Stimulated activated CD4-positive, alpha-beta T cell treated with anti-CD3 and anti-CD28 coated beads, Interleukin-2, amount 100 ng/mL, for 48 hours (primary cell): ENCODE measurements at places on chromosomes 3 and 15.

DNA sequence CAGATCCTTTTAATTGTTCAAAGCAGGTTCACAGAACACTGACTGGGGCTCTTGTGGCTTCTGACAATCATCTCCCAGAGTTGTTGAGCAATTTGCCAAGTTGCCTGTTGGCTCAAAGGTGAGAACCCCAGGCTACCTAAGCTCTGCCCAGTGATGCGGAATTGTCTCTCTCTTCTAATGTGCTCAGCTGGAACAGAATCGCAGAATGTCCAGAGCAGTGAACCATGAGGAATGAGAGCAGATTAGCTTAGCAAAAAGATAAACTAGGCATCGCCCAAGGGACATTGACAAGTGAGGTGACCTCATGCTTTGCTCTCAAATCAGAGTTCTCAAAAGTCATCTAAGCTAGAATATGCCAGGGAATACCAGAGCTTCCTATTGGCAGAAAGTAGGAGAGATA is 148.1 kb downstream of the WDR76 start:
- DNase-seq: no peak

DNA sequence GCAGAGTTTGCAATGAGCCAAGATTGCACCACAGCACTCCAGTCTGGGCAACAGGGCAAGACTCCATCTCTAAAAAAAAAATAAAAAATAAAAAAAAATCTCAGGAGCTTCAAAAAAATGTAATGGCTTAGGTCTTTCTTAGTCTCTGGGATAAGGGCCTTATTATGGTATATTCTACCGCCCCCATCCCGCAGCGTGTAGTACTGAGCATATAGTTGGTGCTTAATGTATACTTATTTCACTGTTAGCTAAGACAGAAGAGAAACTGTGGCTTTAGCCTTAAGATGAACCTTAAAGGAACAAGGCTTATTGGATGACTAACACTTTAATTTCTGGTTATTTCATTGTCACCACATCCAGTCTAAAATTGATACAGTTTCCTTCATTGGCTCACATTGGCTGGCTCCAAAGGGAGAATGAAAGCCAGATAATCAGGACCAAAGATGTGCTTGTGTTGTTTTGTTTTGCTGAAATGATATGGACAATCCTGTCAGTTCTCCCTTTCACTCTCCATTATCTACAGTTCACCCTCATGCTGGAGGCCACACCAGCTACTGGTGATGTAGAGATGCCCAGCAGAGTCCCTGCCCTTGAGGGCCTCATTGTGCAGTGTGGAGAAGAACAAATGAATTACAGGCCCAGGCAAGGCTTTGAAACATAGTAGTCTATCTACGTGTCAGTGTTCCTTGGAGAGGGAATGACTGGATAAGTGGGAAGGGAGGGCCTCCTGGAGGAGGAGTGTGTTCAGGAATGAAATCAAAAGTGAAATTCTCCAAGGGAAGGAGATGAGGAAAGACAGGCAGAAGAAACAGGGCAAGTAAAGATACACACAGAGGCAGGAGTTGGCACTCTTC is 17.4 kb upstream of the RAF1 start:
- no peak for DNase-seq

DNA sequence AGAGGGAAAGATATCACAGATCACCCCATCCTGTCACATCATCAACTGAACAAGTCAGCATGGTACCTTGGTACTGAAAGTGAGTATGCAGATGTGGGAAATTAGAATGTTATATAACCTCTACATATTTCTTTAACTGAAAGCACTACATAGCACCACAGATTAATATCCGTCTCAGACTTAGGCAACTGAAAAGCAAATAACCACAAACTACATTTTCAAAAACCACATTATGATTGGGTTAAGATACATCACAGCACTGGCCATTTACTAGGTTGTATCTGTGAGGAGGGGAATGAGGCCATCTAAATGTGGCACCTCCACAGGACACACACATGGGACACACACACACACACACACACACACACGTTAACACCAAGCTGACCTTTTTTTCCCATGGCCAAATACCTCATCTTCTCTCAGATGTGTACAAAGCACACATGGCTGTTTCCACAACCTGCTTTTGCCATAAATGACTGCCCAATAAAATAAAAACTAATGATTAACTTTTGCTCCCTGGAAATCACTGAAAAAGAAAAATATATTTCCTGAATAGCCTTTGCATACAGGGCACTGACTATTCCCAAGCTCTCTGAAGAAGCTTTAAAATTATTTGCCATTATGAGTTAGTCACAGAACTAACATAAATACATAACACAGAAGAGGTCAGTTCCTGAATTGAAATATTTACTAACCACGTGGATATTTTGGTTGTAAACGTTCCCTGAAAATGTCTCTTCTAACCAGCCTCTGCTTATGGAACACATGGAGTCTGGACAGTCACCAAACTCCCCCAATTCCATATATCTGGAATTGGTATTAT is 60.1 kb downstream of the SUMF1 start:
- DNase-seq: no peak

GRCh38 chr3:73773233-73773632 is 148.5 kb upstream of the PDZRN3 start:
- no peak for DNase-seq

DNA sequence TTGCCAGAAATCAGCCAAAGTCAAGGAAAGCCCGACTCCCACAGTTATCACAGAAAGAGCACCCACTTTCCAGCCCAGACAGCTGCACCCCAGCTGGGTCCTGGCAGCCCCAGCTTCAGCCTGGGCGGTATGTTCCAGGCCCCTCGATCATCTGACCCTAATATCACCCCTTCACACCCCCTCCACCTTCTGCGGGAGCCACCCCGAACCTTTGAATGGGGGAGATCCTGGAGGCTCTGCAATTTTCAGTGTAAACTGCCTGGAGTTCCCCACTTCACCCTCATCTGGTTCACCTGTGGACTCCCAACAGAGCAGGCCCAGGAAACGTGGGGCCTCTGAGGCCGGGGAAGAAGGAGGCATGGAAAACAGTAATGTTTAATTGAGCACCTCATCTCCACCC is 5.9 kb downstream of the PRSS50 start:
- no peak for DNase-seq

DNA sequence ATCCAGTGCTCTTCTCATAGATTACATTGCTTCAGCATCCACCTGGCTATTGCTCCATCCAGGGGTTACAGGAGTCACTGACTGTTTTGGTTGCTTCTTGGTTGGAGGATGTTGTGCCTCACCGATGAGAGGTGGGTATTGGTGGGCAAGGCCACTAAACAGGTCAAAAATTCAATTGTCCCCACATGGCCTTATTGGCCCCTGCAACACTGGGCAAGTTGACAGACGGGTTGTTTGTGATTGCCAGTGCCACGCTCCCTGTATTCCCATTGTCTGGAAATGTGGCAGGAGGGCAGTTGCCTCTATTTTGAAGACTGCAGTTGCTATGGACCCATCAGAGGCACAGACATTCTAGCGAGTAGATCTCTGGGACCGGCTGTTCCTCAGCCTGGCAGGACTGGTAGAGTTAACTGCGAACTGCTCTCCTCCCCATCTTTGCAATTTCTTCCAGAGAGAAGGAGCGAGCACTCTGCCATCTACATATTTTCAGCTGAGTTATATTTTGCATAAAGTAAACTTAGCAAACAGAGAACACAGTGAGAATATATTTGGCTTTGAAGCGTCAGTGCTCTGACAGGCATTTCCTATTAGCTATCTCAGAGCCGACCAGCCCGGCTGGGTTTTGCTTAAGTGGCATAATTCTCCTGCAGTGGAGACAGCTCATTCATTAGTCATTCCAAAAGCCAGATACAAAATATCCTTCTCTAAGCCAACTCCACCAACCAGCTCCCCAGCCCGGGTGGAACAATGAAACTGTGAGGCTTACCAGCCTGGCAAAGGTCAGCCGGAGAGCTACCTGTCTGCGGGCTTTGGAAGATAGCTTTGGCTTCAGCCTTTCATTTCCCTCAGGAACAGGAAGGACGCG is 26.0 kb upstream of the MAGEF1 start:
- DNase-seq: no peak

DNA sequence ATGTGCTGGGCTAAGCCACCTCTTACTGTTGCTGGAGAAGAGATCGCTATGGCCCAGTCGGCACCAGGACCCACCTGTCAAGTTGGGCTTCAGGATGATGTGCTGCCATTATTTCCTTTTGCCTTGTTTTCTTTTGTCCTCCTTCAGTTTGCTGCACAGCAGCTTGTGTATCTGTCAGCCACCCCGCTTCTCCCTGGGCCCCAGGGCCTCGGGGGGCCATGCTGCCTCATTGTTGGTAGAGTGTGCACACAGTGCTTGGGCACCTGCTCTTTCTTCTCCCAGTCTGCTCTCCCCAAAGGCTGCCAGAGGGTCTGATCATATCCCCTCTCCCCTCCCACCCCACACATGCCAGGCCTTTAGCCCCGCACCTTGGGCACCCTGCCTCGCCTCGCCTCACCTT is 185.5 kb upstream of the ATP10A start:
- DNase-seq: no peak

DNA sequence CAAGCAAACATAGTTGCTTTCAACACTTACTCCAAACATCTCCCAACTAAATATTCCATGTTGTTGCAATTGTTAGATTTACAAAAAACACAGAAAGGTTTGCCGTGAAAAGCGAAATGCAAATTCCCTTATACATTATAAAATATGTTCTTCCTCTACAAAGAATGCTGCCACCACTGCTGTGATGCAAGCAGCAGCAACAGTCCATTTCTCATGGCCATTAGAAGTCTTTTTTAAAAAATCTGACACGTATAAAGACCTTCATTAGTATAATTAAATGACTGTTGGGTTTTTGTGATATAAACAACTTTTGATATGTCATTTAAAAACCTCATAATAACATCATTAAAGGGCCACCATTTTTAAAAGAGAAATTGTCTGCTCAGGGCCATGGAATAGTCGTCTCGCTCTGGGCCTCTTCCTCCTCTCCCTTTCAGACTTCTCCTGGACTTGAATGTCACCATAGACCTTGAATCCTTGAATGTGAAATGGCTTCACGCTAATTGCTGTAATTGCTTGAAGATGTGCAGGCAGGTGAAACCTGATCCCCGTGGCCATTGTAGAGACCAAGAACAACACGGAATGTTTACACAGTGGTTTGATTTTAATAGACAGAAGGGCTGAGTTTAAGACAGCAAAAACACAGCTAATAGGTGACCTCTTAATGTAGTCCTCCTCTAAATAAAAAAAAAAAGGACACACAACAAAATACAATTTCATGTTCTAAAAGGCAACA is 450.4 kb downstream of the FOXP1 start:
- no peak for DNase-seq
